ENCODE measurements at places on chromosomes 1 and 21.
A peak's percentile ranks its signal among the peaks of the same experiment; 100 is the strongest.

- peak; percentile 88 for DNase-seq
Observed at GRCh38 chr1:223726380-223727001, 14.2 kb downstream of the CAPN2 start.

- no peak for DNase-seq
Observed at GRCh38 chr1:9149837-9150581, 21.1 kb upstream of the GPR157 start.

DNA sequence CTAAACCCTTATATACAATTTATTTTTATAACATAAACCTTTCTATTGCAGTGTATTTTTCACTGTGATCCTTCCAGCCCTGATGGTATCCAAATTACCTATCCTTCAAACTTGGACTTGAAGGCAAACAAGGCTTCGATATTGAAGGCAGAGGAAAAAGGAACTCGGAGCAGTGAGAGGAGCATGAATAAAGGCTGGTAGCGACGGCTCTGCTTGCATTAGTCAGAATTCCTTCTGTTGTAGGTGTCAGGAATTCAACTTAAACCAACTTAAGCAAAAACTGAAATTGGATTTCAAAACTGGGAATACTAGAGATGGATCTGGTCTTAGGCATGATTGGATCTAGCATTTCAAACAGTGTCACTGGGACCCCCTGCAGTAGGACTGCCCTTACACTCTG, 17.8 kb upstream of the SSX2IP start:
- DNase-seq, result no peak

GRCh38 chr21:33265664-33266049, 510 bp upstream of the IL10RB start:
- peak; percentile 99 for DNase-seq

DNA sequence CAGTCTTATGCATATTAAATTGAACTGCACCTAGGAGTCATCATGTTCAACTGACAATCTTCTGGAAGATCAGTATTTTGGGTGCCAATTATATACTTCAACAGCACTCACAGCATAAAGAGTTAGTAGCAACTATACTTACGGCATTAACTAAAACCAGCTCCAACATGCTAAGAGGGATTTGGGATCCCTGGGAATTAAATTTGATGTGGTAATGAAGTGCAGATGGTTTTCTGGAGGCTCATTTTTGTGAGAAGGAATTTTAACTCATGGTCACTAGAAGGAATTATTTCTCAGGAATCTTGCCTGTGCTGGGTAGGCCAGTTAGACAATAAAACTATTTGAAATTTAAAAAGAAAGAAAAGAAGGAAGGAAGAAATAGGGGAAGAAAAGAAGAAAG, 18.3 kb downstream of the IFI44 start:
- no peak for DNase-seq

DNA sequence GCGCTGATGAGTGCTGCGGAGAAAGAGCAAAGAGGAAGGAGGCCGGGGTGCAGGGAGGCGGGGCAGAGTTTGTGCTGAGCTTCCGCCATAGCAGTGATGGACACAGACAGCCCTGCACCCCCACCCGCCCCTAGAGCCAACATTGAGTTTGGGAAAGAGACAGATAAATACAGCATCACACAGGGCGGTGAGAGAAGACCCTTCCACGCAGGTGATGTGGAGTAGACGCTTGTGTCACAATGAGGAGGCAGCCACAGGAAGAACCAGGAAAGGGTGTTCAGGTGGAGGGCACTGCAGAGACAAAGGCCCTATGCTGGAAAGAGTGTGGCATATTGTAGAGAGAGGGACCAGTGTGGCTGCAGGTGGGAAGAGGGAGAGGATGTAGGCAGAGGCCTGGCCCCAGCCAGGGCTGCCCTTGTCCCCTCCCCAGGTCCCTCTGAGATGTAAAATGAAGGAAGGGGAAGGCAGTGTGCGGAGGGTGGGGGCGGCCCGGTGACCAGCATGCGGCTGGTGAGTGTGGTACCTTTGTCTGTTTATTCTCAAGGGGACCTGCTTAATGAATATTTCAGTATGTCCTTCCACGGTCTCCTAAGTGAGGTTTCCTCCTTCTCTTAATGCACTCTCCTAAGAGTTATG, 194.4 kb upstream of the TMEM51 start:
- no peak for DNase-seq

- DNase-seq, result no peak
Observed at GRCh38 chr1:164707868-164708331, 148.9 kb downstream of the PBX1 start.

- DNase-seq, result peak; percentile 74
Observed at GRCh38 chr1:54542120-54542961, 5.7 kb upstream of the ACOT11 start.

DNA sequence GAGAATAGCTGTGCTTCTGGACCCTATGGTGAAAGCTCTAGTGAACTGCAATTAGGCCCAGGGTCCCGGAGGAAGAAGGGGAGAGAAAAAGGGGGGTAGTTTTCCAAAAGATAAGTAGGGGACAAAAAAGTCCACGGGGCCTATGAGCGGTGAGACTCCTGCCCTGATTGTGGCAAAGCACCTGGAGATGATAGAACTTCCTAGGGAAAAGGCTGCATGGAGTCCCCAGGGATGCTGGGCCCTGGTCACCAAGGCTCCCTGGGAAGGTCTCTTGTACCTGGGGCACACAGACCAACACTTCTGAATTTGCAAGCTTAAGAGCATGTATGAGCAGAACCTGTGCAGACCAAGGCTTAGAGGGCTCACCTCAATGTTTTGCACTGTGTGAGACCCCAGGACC, 5.4 kb upstream of the SHISA4 start:
- no peak for DNase-seq

- DNase-seq, result no peak
Observed at GRCh38 chr1:44038876-44039657, 7.8 kb upstream of the SLC6A9 start.

DNA sequence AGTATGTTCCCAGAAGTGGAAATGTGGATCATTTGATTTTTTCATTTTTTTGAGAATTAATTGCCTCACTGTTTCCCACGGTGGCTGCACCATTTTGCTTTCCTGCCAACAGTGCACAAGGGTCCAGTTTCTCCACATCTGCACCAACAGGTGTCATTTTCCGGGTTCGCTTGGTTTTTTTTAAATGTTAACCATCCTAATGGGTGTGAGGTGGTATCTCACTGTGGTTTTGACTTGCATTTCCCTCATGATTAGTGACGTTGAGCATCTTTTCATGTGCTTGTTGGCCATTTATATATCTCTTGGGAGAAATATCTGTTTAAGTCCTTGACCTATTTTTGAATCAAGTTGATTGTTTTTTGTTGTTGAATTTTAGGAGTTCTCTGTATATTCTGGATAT, 3.0 kb downstream of the COL6A2 start:
- DNase-seq, result no peak

DNA sequence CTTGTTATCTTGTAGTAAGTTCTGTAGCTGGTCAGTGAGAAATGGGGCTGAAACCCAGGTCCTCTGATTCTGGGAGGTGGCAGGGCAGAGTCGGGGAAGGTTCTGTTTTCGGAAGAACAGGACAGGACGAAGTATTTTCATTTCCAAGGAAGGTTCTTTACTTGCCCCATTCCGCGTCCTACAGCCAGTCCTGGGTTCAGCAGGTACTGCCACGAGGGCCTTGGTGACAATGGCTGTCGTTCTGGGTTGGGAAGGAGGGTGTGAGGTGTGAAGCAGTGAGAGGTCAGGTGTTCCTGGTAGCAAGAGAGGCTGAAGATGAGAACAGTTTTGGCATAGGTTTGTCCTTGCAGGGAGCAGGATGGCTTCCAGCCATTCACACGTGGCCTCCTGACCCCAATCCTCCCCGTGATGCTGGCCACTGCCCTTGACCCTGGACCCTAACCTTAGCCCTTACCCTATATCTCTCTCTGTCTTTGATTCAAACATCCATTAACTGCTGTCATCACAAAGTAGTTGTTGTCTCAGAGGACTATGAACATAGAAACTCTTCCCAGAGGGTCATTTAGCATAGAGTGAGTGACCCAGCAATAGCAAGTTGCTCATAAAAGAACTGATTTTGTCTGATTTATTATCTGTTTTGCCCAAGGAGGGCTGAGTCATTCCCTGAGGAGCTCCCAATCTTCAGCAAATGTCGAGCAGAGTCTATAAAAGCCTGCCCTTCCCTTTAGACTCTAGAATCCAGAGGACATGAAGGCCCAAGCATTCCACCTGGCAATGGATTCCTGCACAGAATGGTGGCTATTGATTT, 25.0 kb downstream of the VASH2 start:
- no peak for DNase-seq

GRCh38 chr1:26003756-26004155, 5.9 kb upstream of the PAFAH2 start:
- no peak for DNase-seq

DNA sequence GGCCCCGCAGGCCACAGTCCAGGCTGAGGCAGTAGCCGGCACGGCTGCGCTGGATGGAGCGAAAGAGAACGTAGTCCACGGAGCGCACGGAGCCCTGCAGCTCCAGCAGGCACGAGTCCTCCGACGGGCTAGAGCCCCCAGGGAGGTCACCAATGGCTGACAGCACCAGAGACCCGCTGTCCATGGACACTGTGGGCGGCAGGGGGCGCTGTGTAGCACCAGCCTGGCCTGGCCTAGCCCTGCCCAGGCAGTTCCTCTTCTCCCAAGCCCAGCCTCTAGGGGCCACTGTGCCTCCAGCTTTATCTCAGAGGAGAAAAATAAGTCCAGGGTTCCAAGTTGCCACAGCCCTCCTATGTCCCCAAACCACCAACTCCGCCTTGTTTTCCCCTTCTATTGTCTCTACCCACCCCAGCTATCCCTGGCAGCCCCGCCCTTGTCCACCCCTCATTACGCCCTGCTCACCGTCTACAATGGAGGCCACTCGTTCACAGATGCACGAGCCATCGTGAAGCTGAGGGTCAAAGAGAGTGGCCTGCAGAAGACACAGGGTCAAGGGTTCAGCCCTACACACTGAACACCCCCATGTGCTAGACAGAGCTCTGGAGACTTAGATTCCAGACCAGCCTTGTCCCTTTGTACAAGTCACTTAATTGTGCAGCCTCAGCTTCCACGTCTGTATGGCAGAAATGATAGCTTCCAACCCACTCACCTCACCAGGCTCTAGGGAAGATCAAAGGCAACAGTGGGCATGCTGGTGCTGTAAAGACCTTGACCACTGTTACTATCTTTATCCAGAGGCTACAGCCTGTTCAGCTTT, 4.4 kb downstream of the ENTREP3 start:
- DNase-seq, result peak; percentile 91

DNA sequence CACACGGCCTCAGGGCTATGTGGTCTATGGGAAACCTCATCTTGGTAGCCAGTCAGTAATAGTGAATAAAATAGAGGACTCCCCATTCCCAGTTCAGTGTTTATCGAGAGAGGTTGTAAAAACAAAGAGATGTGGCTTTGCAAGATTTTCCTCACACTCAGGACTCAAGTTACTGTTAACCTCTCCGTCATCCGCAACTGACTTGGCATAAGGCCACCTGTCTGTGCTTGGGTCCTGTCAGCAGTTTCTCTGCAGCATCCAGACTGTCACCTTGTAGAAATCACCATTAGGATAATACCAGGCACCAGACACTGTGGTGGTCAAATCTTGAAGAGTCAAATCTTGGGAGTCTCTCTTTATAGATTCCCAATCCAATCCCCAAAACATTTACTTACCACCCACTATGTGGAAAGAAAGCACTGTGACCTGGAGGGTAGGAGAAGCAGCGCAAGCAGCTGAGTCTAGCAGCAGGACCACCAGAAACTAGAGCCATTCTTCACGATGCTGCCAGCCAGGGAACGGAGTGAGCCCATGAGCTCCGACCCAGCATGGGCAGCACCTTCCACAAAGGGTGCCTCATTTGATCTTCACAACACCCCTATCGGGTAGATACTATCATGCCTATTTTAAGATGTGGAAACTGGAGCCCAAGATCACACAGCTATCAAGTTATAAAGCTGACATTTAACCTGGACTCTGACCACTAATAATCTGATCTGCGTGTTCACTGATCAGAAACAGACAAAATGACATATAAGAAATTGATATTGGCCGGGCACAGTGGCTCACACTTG, 5.6 kb upstream of the GPR25 start:
- no peak for DNase-seq

DNA sequence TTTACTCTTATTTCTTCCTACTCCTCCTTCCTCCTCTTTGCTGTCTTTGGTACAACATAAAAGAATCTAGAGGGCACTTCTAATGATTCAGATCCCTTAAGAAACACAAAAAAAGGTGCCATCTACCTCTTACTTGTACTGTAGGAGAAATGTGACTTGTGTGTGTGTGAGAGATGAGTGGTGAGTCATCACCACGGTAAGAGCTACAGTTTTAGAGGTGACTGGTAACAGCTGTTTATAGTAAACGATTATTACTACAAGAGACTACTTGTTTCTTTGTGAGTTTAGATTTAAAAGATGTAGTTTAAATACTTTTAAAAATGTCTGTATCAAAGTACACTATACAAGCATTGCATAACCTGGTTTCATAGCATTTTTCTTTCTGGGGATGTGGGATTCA, 40.4 kb downstream of the SLC35D1 start:
- DNase-seq, result no peak

GRCh38 chr1:47937586-47938254, 59.5 kb downstream of the TRABD2B start:
- no peak for DNase-seq

DNA sequence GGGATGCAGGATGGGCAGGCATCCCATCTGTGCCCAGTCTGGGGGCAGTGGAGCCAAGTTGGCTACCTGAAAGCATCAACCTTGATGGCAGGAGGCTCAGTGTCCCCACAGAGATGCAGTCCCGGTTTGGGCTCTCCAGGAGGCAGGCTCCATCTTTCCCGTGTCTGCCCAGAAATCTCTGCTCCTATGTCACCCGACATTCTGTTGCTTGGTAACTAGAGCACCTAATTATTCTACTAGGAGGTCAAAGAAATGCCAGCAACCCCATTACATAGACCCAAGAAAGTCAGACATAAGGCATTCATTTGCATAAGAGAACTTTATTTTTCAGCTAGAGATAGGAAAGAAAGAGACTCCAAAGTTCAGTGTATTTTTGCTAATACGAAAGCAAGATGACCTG, 100.3 kb upstream of the BACE2 start:
- DNase-seq, result no peak

GRCh38 chr1:145993618-145994390, 2.6 kb downstream of the TXNIP start:
- no peak for DNase-seq

DNA sequence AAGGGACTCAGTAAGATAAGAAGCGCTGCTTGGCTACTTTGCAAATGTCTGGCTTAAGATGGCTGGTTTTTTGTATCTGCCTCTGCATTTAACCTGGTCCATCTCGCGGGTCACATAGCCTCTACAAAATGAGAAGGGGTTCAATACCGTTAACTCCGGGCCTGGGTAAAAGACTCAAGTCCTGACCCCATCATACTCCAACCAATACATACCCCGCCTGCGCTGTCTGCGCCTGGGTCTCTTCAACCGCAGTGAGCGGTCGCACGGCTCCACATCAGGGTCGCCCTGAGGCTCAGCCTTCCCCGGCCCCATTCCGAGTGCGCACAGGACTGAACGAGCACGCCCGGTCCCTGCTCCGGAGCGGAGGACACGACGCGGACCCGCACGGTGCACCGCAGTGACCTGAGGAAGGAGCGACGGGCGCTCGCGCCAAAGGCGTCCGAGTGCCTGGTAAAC, 558 bp upstream of the PGD start:
- no peak for DNase-seq

- DNase-seq, result no peak
Observed at GRCh38 chr21:15433091-15433490, 296.7 kb upstream of the USP25 start.

Measured in MV-4-11 (cell line).